ENCODE measurements at places on chromosomes 5 and 9.

- no peak for DNase-seq
These were observed 23.3 kb downstream of the AK8 start for GRCh38 chr9:132854832-132855231.

GRCh38 chr5:88552426-88552825 lies 283.8 kb upstream of the TMEM161B start:
- DNase-seq = no peak

DNA sequence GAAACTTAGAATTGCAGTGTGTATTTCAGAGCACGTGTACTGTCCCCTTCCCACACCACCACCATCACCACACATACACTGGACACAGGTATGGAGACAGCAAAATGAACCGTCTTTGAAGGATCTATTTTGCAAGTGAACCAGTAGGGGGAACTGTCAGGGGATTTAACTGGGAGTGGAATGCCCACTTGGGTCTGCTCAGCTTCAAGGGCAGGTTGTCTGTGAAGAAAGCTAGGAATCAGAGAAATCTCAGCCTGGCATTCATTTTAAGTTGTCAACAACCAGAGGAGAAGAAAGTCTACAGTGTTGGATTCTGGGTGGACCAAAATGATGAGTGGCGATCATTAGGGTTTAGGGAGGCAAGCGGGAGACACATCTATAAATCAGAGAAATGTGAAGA lies 147.0 kb downstream of the DCP2 start:
- no peak for DNase-seq

DNA sequence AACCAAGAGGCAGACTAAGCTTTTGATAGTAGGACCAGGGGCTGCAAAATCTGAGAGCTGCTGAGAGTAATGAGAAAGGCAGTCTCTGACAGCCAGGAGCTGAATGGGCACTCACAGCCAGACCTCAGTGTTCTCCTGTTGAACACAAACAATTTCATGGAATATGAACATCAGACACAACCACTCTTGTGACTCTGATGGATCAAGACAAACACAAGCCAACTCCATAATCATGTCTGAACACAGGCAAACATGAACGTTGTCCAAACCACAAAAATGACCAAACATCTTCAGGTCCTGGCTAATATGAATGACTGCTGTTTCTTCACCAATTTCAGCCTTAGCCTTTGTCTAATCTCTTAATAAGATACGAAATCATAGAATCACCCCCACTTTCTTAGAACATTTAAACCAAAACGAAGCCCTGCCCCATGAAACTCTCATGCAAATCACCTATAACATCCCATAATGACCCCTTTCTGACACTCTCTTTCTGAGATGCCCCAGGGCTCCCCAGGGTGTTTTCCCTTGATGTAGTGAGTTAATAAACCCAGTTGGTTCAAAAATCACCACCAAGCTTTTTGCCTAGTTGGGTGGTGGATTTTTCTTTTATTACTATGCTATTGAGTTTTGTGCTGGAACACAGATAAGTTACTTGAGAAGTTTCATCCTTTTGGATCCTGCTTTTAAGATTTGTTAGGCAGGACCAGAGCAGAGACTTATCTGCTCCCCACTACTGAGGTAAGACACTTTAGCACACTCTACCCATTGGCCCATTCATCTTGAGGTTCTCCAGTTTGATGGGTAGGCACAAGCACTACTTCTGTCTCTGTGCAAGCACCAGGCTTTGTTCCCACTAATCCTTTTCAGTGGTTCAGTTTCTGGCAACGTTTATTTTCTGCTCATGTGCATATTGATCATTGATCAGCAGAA lies 5.9 kb upstream of the ERAP2 start:
- DNase-seq = no peak

DNA sequence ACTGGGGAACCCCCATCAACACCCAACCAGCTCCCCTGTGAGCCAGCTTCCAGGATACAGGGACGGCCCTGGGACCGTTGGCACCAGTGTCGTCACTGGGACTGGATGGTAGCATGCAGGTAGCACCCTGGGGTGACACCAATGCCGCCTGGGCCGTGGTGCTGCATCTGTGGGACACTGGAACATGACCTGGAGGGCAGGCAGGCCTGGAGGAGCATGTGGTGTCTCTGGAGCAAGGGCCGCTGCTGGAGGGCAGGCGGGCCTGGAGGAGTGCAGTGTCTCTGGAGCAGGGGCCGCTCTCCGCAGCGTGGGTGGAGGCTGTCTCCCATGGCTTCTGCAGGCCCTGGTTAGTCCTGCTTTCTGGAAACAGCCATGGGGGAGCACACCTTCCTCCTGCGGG lies 13.1 kb downstream of the LPCAT1 start:
- no peak for DNase-seq

DNA sequence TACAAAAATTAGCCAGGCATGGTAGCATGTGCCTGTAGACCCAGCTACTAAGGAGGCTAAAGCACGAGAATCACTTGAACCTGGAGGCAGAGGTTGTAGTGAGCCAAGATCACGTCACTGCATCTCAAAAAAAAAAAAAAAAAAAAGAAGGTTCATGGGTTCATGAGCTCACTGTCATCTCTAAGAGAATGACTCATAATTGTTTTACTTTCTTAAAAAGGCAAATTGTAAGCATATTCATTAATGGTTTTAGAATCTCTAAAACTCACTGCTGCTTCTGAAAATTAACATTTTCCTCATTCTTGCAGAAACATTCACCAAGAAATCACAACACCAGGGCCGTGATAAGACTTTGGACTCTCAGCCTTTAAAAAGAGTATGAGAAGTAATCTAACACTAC lies 103.6 kb downstream of the GNA14 start:
- DNase-seq = no peak

- no peak for DNase-seq
These were observed 7.7 kb upstream of the VAV2 start for GRCh38 chr9:133999851-134000265.

- no peak for DNase-seq
These were observed 315 bp upstream of the GPR150 start for GRCh38 chr5:95619514-95620029.

GRCh38 chr5:111439473-111440075 lies 72.8 kb downstream of the STARD4 start:
- DNase-seq = no peak

GRCh38 chr5:78127875-78128274 lies 166.6 kb downstream of the AP3B1 start:
- DNase-seq = no peak

GRCh38 chr5:8650186-8650585 lies 781.2 kb downstream of the MTRR start:
- no peak for DNase-seq

DNA sequence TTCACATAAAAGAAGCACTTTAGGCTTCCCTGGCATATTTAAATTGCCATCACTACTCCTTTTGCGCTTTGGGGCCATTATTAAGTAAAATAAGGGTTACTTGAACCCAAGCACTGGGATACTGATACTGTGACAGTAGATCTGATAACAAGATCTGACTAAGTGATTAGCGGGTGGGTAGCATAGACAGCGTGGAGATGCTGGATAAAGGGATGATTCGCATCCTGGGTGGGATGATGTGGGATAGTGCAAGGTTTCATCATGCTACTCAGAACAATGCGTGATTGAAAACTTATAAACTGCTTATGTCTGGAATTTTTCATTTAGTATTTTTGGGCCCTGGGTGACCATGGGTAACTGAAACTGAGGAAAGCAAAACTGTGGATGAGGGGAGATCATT lies 75.1 kb downstream of the PTTG1 start:
- DNase-seq = no peak

DNA sequence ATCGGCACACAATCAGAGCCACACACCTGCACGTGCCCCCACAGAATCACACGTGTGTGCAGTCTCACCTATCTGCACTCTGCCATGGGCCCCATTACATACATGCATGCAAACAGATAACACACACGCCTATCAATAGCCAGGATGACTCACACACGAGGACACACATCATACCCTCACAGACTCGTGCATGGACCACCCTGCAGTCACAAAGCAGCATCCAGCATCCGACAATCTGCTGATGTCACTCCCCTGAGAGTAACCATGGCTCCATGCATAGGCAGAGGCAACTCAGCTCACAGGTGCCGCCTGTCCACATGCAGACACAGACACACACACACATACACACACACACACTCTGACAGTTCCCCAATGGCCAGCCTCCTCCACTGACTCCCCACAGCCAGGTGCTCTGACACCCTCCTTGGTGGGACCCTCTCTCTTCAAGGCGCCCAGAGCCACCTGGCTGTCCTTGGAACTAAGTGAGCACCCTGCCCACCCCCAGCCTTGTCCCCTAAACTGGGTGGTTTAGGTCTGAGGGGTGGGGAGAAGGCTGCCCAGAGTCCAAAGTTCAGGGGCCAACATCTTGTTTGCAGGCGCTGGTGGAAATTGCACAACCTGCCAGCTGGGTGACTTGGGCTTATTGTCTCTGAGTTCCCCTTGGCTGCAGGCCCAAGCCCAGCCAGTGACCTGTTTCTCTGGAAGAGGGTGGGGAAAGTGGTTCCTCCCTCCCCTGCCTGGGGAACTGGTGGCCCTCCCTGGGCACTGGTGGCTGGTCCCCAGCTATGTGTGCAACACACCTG lies 34.6 kb upstream of the NEK6 start:
- no peak for DNase-seq

DNA sequence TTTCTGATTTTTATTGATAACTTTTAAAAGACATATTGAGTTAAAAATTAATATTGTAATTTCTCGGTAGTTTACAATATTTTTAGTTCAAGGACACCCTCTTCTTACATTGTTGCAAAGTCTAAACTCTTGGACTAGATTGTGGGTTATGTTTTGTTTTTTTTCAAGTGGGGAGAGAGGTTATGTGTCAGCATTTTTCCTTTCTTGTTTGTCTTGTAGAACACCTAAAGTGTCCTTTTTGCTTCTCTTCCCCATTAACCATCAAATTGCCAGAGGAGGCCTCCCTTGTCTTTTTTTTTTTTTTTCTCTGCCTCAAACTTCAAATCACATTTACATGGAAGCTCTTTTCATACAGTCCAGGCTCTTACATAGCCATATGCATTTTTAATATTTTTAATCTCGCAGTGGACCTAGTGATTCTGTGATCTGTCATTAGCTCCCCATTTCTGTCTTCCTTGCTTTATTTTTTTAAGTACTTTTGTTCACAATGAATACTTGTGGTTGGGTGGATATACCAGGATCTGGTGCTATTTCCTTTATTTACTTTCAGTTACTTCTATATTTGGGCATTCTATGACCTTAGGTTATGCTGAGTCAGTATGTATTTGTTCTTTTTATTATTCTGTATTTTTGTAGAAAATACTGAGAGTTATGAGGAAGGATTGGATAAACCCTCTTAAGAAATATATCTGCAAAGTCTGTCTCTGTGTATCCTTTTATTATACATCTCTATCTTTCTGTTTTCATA lies 2280.6 kb upstream of the ACO1 start:
- no peak for DNase-seq

DNA sequence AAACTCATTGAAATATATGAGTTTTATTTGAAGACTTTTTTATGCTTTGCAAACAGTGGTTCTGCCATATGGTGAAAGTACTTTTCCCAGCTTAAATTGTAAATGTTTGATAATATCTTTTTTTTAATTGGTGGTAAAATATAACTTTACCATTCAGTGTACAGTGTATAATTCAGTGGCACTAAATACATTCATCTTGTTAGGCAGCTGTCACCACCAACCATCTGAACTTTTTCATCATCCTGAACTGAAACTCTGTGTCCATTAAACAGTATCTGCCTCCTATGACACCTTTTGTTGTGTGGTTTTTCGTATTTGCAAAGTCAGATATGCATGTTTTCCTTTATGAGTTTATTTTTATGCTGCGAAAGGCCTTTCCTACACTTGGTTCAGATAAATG lies 45.1 kb downstream of the FBXO38 start:
- no peak for DNase-seq

DNA sequence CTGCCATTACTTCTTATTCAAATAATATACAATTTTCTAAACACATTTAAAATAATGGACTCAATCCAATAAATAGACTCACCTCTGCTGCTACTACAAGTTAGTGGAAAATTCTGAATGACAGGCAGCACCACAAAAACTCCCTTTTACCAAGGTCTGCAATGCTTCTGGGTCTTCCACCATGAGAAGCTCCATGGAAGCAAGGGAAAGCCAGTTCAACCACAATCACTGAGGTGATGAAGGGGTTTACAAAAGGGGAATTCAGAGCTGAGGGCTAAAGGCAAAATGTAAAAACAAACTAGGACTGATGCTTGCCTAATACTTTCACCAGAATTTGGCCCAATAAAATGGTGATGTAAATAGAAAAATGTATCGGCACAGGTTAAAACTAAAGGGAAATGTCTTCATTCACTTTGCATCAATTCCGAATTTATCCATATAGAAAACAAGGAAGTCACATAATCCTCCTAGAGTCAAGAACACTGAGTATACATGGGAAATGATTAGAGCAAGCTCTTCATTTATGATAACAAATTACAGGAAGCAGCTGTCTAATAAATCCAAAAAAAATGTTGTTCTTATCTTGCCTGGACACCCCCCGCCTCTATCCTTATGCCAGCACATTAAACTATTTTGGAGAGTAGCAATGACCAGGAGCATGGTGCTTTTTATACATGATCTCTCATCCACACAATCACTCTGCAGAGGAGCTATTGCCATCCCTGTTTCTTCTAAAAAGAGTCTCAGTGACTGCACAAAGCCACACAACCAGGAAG lies 66.3 kb upstream of the NFIB start:
- DNase-seq = no peak

GRCh38 chr9:7523426-7524043 lies 276.0 kb downstream of the DMAC1 start:
- no peak for DNase-seq

DNA sequence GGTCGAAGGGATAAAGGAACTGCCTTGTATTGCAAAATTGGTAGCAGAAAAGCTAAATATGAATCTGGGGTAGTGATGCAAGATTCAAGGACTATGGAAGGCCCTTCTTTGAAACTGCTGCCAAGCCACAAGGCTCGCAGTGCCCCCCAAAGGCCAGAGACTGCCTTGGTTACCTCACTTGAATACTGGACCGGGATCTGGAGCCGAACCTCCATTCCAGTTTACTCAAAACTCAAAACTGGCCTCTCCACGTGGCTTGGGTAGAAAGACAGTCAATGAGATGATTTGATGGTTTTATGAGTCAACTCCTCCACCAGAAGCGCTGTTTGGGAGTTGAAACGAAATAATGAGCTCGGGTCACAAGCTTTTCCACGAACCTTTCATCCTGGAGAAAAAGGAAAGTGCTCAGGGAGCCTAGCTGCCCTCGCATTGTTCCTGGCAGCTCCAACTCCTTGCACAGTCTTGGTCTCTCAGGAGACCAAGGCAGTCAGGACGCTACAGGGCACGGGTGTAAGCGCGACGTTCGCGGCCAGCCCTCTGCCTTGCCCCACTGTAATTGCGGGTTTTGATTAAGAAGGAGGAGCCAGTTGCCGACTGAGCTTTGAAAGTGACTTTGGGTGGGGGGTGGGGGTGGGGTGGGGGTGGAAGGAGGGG lies 2.8 kb downstream of the ST8SIA4 start:
- no peak for DNase-seq

DNA sequence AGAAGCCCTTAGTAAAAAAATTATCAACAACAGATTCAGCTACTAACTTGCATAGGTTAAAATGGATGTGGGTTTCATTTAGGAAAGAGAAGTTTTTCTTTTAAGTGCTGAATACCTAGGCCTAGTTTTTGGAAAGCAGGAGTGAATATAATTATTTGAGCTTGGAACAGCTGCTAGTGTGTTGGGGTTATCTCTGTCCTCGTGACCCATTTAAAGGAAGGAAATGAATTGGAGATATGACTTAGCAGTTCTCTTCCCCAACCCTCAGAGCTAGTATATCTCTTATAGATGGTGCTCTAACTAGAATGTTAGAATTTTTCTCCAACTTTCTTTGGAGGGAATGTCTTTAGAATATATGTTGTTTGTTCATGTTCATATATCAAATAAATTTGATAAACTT lies 38.6 kb downstream of the ZNF366 start:
- no peak for DNase-seq

- DNase-seq = no peak
These were observed 7.5 kb upstream of the GTF3C5 start for GRCh38 chr9:133023117-133023890.

Measured in stimulated activated naive CD4-positive, alpha-beta T cell (primary cell).